ENCODE measurements at places on chromosomes 4 and X.

DNA sequence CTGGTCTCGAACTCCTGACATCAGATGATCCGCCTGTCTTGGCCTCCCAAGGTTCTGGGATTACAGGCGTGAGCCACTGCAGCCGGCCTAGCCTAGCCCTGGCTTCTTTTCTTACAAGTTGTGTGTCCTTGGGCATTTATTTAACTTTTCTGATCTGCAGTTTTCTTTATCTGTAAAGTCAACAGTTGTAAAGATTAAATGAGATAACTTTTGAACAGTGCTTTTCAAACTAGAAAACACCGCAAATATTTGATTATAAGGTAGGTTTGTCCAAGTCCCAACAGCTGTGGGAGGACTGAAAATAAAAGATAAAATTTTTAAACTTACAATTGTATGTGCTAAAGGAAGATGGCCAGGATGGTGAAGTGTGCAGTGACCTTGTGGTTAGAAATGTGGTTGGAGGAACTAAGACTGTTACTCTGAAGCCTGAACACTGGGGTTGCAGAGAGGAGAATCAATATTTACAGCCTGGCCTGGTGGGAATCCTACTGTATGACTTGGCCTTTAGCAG, 44.8 kb downstream of the GSX2 start:
- DNase-seq: no peak

GRCh38 chrX:43808231-43808630, 74.0 kb downstream of the MAOB start:
- no peak for DNase-seq

DNA sequence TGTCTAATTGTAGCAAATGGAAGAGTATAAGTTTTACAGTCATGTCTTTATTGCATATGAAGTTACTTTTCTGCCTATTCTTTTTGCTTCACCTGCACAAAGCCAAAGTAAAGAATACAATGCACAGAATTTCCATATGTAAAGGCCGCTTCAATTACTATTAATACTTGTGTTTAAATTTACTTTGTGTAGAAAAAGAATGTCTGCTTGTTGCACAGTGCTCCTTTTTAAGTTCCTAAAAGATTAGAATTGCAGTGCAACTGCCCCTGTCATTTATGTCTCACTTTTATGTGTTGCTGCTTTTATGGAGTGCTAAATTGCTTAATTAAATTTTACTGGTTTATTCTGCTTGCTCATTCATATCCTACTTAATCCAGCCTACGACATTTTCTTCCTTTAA, 830.5 kb downstream of the PDHA2 start:
- no peak for DNase-seq

DNA sequence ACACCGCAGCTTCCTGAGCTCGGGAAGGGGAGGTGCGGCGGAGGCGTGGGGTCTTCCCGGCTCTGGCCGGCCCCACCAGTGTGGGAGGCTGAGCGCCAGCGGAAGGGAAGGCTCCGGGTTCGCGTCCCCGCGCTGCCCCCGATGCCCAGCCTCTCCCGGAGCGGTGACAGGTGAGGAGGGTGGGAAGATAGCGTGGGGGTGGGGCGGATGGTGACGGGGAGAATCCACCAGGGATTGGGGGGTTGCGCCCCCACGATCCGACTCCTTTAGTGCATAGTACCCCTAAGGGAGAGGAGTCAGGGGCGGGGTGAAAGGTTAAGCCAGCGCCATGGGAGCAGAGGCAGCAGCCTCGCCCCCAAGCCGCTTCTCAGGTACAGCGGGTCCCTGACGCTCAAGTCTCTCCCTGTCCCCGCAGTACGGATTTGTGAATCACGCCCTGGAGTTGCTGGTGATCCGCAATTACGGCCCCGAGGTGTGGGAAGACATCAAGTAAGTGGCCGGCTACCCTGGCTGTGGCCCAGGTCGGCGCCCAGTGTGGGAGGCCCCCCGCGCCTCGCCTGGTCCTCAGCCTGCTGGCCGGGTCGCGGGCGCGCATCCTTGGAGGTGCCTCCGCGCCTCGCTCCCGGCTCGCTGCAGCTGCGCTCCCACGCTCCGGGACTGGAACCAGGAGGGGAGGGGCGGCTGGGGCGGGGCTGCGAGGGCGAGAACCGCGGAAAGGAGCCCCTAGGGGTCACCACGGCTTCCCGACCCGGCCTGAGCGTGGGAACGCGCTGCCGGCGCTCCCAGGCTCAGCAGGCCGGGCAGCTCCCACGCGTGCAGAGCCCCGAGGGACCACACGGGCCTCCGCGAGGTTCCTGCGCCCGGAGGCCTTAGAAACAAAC, 791 bp downstream of the GUCY1B1 start:
- DNase-seq: peak; percentile 65

- no peak for DNase-seq
Observed at GRCh38 chrX:16212436-16212835, 45.2 kb downstream of the MAGEB17 start.

DNA sequence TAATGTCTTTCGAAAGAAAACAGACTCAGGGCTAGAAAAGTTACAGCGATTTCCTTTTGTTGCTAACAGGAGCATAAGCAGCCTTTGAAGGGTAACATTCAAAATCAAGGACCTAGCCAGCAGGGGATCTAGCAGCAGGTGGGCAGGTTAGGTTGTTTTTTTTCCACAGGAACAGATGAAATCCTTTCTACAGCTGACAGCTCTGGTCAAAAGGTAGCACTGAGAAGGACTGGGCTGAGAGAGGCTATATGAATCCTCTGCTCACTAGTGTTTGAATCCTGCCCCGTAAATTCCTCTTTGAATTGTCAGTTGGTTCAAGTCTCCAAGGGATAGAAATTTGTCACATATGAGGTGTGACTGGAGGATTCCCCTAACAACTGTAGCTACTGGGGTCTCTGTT, 188.2 kb downstream of the SH2D1A start:
- no peak for DNase-seq

GRCh38 chr4:54898656-54899340, 226.6 kb downstream of the KDR start:
- no peak for DNase-seq

- DNase-seq: peak; percentile 48
Observed at GRCh38 chrX:129983575-129984110, 1.2 kb downstream of the BCORL1 start.

DNA sequence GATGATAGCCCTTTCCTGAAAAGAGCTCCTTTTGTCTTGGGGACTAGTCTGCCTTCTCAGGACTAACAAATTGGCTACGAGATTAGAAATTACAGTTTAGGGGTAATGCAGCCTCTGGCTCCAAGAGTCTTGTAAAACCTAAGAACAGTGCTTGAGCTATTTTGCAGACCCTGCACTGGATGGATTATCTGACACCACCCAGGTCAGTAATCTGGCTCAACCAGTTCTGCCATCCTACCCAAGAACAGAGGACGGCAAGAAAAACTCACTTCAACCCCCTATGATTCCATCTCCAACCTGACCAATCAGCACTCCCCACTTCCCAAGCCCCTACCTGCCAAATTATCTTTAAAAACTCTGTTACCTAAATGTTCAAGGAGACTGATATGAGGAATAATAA, 225.1 kb downstream of the FAM47A start:
- DNase-seq: no peak

GRCh38 chrX:80285131-80285773, 135.0 kb upstream of the TENT5D start:
- no peak for DNase-seq

DNA sequence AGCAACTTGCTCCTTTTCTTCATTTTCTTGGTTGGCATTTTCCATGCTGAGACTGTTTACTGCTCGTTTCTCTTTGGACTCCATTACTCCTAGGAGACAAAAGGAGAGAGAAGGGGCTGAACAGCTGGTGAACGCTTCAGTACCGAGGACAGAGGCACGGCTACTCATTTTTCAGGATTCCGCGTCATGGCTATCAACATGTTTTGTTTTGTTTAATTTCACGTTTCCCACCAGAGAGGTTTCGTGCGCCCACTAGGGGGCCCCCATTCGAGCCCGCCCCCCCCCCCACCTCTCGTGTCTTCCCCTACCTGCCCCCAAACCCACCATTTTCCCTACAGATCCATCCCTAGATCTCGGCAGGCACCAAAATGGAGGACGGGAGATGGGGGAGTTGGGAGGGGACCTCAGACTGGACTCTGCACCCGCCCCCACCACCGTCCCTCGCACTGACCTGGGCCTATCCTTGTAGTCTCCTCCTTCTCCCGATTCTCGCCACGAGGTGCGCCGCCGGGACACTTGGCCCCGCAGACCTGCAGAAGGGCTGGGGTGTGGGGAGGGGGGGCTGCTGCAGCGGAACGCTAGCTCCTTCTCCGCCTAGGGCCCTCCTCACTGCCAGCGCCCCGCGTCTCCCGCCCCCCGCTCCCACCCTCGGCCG, 653 bp downstream of the BEX1 start:
- DNase-seq: no peak

DNA sequence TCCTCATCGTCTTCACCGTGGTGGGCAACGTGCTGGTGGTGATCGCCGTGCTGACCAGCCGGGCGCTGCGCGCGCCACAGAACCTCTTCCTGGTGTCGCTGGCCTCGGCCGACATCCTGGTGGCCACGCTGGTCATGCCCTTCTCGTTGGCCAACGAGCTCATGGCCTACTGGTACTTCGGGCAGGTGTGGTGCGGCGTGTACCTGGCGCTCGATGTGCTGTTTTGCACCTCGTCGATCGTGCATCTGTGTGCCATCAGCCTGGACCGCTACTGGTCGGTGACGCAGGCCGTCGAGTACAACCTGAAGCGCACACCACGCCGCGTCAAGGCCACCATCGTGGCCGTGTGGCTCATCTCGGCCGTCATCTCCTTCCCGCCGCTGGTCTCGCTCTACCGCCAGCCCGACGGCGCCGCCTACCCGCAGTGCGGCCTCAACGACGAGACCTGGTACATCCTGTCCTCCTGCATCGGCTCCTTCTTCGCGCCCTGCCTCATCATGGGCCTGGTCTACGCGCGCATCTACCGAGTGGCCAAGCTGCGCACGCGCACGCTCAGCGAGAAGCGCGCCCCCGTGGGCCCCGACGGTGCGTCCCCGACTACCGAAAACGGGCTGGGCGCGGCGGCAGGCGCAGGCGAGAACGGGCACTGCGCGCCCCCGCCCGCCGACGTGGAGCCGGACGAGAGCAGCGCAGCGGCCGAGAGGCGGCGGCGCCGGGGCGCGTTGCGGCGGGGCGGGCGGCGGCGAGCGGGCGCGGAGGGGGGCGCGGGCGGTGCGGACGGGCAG, 792 bp downstream of the ADRA2C start:
- no peak for DNase-seq

DNA sequence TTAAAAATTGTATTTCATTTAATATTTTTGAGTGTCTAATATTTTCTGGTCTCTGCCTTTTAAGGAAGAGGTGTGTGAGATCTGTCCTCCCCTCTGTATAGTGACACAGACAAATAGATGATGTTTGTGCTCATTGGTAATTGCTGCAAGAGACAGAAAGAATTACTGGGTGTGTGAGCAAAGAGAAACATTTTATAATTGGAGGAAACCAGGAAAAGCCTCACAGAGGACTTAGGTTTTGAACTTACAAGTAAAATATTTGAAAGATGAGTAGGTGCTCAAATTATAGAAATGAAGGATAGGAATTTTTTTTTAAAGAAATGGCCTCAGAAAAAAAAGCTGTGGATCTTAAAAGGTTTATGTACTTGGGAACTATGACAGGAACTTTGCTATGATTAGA, 149.8 kb downstream of the SPCS3 start:
- no peak for DNase-seq

DNA sequence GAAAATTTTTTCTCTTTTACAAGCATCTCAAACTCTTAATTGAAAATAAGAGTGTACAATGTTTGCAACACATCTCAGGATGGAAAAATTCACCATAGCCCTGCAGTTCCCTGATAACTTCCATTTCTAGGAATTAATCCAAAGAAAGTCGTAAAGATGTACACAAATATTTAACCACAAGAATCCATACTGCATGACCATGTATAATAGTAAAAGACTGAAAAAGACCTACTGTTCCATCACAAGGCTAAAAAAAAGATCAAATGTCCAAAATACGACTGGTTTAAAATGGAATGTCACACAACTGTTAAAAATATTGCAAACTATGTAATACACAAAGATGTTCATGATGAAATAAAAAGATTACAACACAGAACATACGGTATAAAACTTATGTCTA, 32.1 kb downstream of the HUWE1 start:
- DNase-seq: no peak

GRCh38 chr4:113069212-113069892, 19.9 kb downstream of the ANK2 start:
- no peak for DNase-seq

GRCh38 chr4:26004290-26004689, 90.3 kb downstream of the SMIM20 start:
- DNase-seq: no peak

- DNase-seq: no peak
Observed at GRCh38 chrX:131271826-131272225, 17.3 kb downstream of the IGSF1 start.

DNA sequence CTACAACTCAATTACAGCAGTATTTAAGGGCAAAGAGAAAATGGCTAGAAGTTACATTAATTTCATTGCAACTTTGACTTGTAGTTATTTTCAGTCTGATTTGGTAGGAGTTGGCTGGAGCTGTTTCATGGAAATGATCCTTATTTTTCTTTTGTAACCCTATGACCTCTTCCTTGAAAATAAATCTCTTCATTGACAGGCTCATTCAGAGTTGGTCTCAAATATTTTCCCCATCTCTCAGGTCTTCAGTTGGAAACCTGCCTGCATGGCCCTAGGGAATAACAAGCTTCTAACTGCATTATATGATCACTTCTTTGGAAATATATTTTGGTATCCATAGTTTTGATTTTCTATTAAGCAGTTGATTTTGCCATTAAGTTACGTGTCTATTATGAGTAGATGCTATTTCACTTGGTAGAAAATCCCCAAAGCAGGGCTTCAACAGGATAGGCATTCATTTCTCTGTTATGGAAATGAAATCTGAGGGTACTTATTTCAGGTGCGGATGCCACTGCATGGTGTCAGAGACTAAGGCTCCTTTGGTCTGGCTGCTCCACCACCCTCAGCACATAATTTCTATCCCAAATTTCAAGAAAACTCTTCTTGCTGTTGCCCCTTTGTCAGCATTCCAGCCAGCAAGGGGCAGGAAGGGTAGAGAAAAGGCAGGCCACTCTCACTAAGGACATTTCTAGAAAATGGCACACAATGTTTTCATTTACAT, 502.5 kb downstream of the SPRY1 start:
- no peak for DNase-seq

DNA sequence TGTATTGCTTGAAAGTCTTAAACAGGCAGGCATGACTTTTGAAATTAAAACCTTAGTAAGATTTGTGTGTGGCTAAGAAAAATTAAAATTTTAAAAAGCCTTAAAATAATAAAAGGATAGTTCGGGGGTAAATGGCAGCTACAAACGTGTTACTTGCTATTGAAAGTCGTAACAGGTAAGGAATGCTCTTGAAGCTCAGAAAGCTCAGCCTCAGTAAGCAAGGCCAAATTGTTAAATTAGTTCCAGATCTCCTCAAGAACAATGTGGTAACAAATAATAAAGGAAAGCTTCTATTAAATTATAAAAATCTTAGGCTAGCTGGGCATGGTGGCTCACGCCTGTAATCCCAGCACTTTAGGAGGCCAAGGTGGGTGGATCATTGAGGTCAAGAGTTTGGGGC, 25.5 kb downstream of the PRMT9 start:
- no peak for DNase-seq

GRCh38 chrX:111127038-111127437, 31.0 kb downstream of the PAK3 start:
- no peak for DNase-seq

GRCh38 chr4:113162089-113162488, 112.6 kb downstream of the ANK2 start:
- DNase-seq: no peak

- DNase-seq: peak; percentile 45
Observed at GRCh38 chrX:154091678-154092077, 5.8 kb downstream of the MECP2 start.

GRCh38 chr4:89379511-89380044, 72.0 kb upstream of the GPRIN3 start:
- DNase-seq: no peak

Data from lower lobe of right lung (tissue), 2 donors.